ENCODE measurements at places on chromosomes 16 and 17.

DNA sequence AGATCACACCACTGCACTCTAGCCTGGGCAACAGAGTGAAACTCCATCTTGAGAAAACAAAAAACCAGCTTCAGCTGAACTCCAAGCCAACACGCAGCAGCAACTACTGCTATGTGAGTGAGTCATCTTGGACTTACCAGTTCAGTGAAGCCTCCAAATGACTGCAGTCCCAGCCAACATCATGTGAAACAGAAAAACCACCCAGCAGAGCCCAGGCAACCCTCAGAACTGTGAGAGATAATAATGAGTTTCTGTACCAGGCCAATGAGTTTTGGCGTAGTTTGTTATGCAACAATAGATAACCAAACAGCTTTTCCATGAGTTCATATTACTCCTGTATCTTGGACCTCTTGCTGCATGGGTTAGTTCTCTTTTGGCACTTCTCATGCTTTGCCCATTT lies 23.3 kb downstream of the PHF12 start:
- no peak for DNase-seq

- no peak for DNase-seq
These were observed 30.9 kb downstream of the XPO6 start for GRCh38 chr16:28180655-28181460.

GRCh38 chr17:35094902-35095301 lies 24.8 kb downstream of the RAD51D start:
- no peak for DNase-seq

DNA sequence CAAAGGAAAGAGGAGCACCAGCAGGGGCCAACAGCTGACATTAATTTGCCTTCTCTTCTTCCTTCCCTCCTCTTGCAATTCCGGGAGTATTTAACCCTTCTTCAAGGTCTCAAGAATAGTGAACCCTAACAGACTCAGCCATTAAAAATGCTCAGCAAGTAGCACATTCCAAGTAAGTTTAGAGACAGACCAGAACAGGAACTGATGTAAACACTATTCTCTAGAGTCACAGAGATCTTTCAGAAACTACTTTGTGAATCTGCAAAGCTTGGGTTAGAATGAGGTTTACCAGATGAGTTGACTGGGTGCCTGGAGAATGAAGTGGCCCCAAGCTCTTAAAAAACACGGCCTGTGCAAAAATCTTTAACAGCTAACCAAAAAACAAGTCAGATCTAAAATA lies 50.9 kb downstream of the TEX2 start:
- no peak for DNase-seq

All from sigmoid colon (tissue), 7 donors.